ENCODE measurements at places on chromosomes 16 and 17. TPM values are rescaled to one million over a fixed set of nuclear protein-coding genes. Genes with fewer than 3 reads are reported as not detected.

The PLSCR3 gene
- 30.3 TPM for total RNA-seq

The SHISA9 gene
- total RNA-seq: not detected

The CBX4 gene
- total RNA-seq: 20.2 TPM

The CPNE7 gene
- total RNA-seq: 4.8 TPM

GRCh38 chr17:11308531-11308930 lies 67.5 kb downstream of the SHISA6 start:
- no peak for DNase-seq

DNA sequence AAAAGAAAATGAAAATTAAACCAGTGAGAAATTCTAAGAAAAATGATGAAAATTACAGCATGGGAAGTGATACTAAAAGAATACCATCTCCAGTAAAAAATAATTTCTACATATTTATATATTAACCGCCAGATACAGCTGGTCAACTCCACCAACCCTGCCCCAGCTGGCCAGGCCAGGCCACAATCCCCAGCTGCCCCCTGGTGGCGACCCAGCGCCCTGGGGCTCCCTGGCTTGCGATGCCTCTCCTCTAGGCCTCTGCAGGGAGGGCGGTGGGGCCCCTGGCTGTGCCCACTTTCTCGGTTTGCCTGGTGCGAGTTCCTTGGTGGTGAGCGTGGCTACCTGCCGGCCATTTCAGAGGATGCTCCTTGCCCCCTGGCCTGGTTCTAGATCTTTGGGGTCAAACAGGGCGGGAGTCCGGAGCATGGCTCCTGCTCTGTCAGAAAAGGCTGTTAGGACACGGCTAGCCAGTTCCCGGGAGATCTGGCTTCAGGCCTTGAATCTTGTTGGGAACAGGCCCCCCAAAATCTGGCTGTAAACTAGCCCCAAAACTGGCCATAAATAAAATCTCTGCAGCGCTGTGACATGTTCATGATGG lies 14.5 kb downstream of the GLIS2 start:
- peak; percentile 92 for DNase-seq

- no peak for DNase-seq
Observed at GRCh38 chr16:81590714-81591544, 146.3 kb downstream of the CMIP start.

DNA sequence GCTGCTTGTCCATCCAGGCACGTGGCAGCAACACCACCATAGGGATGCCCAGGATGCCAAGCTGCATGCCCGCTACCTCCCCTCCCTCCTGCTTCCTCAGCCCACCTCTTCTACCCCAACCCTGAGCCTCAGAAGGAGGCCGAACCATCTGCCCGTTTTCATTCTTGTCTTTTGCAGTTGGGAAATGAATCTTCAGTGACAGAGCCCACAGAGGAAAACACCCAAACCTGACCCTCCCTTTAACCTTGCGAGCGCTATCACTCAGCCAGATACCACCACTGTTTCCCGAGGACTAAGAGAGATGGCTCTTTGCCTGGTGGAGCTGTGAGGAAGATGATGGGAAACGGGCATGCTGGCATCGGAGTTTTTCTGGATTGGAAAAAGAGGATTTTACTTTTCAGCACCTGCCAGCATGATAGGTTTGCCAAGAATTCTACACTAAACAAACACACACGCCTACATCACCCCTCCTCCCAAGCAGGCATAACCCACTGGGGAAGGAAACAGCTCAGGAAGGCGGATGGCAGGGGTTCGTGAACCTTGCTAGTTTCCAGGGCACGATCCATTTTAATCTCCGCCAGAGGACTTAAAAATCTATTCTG lies 457.4 kb downstream of the SLC39A11 start:
- no peak for DNase-seq

Measured in upper lobe of right lung (tissue), 1 donor.